Esophagus squamous epithelium (tissue), 5 donors: ENCODE measurements at places on chromosomes 16 and 17.

DNA sequence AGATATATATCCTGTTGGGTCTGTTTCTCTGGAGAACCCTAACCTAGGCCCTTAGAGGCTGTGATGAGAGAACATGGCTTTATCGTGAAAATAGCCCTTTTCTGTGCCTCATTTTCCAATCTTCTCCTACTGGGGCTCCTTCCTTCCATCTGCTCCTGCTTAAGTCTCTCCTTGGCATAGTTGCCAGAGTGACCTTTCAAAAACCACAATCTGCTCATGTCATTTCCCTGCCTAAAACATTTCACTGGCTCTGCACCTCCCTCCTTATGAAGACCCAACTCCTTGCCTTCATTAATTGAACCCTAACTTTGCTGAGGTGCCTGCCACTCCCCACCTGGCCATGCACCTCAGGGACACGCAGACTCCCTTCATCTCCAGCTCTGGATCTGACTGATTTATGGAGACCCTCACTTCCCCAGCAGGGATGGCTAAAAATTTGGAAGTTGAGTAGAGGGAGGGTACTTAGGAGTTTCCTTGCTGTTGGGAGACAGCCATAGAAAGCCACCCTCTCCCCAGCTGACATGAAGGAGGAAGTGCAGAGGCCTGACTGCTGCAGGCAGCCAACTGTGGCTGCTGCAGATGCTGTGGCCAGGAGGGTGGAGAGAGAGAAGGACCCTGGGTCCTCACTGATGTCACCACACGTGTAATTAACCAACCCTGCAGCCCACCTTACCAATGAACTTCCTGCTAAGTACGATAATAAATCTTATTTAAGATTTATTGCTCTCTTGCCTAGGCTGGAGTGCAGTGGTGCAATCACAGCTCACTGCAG, 6.3 kb upstream of the GGA2 start:
- no peak for DNase-seq

DNA sequence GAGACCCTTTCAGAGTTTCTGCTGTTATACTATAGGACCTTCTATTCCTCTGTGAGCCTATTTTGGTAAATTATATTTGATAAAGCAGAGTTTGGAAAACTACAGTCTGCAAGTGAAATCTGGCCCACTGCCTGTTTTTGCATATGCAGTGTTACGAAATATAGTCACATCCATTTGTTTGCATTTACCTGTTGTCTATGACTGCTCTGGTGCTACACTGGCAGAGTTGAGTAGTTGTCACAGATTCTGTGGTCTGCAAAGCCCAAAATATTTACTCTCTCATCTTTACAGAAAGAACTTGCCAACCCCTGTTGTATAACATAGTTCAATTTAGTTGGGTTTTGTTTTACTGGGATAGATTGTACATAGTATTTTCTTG, 42.3 kb downstream of the TNRC6A start:
- no peak for DNase-seq

DNA sequence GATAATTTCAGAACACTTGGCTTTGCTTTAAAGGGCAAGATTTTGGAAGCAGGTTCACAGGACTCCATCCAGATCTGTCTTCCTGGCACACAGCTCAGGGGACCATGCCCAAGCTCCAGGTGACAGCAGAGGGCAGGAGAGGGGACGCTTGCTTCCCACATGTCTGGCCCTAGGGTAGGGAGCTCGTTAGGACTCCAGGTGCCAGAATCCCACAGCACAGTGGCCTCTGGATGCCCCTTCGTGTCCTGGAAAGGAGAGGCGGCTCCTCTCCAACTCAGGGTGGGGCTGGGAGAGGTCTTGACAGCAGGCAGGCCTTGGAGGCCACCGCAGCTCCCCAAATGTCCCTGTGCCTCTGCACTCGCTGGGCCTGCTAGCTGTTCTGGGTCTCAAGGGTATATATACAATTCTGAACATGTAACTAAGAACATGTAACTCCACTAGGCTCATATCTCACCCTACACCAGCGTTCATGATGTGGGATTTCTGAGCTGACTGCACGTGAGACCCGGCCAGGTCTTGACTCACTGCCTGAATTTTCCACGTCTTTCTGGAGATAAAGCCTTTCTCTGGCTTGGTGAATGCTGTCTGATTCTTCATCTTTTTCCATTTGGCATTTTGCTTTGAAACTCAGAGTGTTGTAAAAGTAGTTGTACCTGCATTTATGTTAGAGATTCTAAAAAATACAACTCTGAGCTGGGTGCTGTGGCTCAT, 52.8 kb downstream of the MARCHF10 start:
- DNase-seq: no peak

GRCh38 chr17:58270476-58271215, 10.1 kb downstream of the MPO start:
- DNase-seq: no peak

DNA sequence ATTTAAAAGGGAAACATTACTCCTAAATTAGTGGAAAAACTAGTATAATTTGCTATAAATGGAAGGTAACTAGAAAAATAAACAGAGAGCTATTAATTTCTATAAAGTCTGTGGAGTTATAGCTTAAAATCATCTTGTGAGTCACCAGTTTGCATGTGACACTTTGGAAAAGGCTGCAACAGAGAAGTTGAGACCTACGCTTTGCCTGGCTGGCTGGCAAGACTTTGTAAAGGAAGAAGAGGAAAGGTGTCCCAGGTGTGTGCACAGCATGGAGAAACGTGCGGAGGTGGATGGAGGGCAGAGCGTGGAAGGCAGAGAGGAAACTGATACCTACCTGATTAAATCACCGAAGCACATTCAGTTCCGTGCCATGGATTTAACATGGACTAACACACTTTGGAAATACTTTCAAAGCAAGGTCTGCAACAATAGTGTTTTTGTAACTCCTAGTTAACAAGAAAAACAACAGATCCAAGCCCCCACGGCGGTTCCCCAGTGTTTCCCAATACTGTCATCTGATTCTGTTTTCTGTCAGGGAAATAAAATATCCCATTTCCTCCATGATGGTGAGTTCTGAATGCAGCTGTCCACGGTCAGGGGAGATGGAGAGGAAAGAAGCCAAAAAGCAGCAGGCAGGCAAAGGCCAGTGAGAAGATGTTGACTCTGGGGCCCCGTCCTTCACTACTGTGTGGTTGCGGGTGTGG, 134.8 kb downstream of the XYLT1 start:
- DNase-seq: no peak

DNA sequence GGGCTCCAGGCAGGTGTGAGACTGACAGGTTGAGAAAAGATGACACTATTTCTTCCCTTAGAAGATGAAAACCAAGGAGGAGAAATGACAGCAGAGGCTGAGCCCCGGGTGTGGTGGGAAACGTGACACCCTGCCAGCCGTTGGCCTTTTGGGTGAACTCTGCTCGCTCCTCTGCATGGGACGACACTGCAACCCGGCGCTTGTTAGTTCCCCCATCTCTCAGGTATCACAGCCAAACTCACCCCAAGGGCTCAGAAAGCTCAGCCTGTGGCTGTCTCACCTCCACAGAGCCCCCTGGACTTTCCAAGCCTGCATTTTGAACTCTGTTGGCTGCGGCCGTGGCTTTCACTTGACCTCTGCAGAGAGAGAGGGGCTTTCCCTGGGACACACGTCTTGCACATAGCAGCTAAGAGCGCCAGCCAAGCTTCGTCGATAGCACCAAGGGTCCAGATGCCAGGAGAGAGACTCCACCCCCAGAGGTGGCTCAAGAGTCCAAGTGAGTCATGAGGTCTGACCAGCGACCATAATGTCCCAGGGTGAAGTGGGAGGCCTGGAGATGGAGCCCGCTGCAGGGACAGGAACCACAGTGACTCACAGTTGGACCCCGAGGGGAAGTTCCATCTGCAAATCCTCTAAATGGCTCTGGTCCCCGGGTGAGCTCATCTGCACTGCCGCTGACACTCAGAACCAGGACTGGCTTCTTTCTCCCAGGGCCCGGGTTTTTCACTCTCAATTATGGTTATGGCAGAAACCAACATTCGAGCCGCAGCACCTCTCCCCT, 301.9 kb downstream of the SOX9 start:
- no peak for DNase-seq

- no peak for DNase-seq
Measured at GRCh38 chr16:49528060-49528865, 154.7 kb downstream of the C16orf78 start.

DNA sequence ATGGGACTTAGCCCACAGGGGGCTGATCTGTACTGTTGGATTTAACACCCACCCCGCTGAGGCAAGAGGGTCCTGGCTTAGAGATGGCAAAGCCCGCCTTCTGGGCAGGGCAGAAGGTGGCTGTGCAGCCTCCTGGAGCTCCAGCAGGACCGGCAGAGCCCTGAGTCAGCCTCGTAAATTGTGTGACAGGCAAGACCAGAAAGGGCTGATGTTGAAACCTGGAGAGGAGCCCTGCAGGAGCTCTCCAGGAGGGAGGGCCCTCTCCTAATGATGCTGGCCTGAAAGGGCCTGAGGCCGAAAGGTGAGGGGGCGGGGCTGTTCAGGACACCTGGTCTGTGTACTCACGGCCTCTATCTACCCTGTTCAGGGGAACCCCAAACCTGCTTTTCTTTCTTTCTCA, 22.5 kb upstream of the MYO15B start:
- DNase-seq: no peak

GRCh38 chr17:66570447-66571195, 264.3 kb upstream of the CACNG5 start:
- no peak for DNase-seq

GRCh38 chr17:13788385-13788784, 186.7 kb upstream of the HS3ST3A1 start:
- no peak for DNase-seq

GRCh38 chr17:61536422-61536955, 54.5 kb downstream of the NACA2 start:
- no peak for DNase-seq

GRCh38 chr16:81907681-81908080, 103.6 kb downstream of the SDR42E1 start:
- DNase-seq: no peak

GRCh38 chr17:68572138-68572842, 28.9 kb downstream of the FAM20A start:
- DNase-seq: no peak

DNA sequence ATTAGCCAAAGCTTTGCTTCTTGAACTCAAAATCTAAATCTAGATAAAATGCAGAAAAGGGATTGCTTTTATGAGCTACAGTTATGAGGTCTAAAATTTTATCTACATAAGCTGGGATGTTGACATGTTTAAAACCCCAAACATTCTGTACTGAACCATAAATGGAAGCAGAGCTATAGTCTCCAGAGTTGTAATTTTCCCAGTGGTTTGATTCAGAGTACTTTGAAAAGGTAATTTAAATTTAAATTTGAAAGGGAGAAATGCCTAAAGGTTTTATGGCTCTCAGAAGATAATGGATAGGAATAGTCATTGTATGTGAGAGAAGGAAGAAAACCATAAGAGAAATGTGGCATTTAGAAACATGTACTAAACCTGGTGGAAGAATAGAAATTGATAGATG, 163.2 kb downstream of the PPM1E start:
- no peak for DNase-seq

DNA sequence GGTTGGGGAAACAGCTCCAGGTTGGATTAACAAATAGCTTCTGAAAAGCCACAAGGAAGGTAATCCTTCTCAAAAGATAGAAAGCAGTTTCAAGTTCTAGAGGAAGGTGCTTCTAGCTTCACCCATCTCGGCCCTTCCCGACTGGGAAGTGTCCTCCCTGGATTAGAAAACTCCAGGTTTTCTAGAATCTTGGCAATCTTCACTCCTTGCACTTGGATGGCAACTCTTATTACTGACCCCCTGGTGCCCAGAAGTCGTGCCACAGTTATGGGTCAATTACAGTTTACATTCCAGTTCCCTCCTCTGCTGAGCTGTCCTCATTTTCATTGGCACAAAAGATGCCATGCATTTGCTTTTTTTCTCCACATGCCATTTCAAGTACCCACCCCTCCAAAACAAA, 65.6 kb downstream of the SMG6 start:
- no peak for DNase-seq

DNA sequence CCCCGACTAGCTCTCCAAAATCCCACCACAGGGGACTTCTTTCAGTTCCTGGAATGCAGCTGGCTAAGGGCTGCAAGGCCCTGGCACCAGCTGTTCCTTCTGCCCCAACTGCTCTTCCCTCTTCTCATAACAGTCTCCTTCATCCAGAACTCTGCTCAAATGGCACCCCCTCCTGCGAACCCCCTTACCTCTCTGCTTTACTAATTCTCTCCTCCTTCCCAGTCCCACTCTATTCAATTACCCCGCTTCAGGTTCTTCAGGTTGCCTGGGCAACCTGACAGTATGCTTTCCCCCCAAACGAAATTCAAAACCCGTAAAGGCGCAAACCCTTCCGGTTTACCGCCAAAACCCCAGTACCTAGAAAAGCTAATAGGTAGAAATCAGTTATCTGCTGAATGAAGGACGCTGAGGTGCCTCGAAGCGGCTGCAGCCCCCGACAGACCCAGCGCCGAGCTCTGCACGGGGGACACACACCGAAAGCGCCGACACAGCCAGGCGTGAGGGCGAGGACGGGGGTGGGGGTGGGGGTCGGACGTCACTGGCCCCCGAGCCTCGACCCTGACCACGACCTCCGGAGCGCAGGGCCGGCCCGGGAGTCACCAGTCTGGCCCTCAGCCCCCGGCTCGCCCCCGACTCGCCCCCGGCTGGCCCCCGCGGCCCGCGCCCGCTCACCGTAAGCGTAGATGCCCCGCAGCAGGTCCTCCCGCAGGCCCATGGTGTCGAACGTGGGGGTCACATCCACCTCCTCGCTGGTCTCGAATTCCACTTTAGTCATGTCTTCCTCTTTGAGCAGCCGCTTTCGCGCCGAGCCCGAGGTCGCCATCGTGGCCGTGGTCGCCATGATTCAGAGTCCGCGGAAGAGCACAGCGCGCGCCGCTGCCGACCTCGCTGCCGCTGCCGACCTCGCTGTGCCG, 550 bp downstream of the EIF4A3 start:
- DNase-seq: no peak

DNA sequence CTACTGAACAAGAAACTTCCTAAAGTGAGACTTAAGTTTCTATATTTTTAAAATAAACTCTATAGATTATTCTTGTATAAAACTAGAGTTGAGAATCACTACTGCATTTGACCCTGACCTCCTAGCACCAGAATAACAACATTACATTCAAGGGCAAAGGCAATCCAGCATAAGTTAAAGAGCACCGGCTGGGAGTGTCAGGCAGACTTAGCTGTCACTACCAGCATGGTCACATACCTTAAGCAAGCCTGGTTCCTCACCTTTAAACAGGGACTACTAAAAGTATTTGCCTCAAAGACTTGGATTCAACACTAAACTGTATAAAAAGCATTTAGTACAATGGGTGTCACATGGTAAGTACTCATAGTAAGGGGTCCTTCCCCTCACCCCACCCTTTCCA, 90.4 kb downstream of the SSH2 start:
- no peak for DNase-seq
